ENCODE measurements at places on chromosomes 11 and 22. TPM values are rescaled to one million over a fixed set of nuclear protein-coding genes. Genes with fewer than 3 reads are reported as not detected.

The MS4A3 gene
- 0.61 TPM for polyA plus RNA-seq

The ISX gene
- not detected for polyA plus RNA-seq

The AMOTL1 gene
- 7.0 TPM for polyA plus RNA-seq

The SLC22A8 gene
- not detected for polyA plus RNA-seq

The ADAMTS15 gene
- polyA plus RNA-seq, result 4.3 TPM

The KRTAP5-11 gene
- not detected for polyA plus RNA-seq

The LRRC10B gene
- polyA plus RNA-seq, result 0.76 TPM

The PATE4 gene
- polyA plus RNA-seq, result not detected

The SESN3 gene
- polyA plus RNA-seq, result 3.8 TPM

The SSTR3 gene
- 0.05 TPM for polyA plus RNA-seq

The TNNT3 gene
- polyA plus RNA-seq, result 3.1 TPM

The CYP2R1 gene
- polyA plus RNA-seq, result 31.2 TPM

The VPS37C gene
- 28.4 TPM for polyA plus RNA-seq

The NFAM1 gene
- 0.56 TPM for polyA plus RNA-seq

The OR10D3 gene
- polyA plus RNA-seq, result not detected

The CCDC87 gene
- 0.05 TPM for polyA plus RNA-seq

The MYBPC3 gene
- polyA plus RNA-seq, result 2.1 TPM

The IFITM10 gene
- 1.1 TPM for polyA plus RNA-seq

The OR51M1 gene
- not detected for polyA plus RNA-seq

The E2F8 gene
- 2.7 TPM for polyA plus RNA-seq

The CD3E gene
- 4.5 TPM for polyA plus RNA-seq

The KDM4D gene
- polyA plus RNA-seq, result 0.31 TPM

The KCNE3 gene
- polyA plus RNA-seq, result 5.8 TPM

The CTSW gene
- polyA plus RNA-seq, result 1.6 TPM

The MMP8 gene
- 0.50 TPM for polyA plus RNA-seq

The GLB1L3 gene
- polyA plus RNA-seq, result not detected

The PAX6 gene
- 0.03 TPM for polyA plus RNA-seq

The VPREB1 gene
- not detected for polyA plus RNA-seq

The RRP7A gene
- 20.9 TPM for polyA plus RNA-seq

The CABP4 gene
- 1.7 TPM for polyA plus RNA-seq

The APOL3 gene
- 13.9 TPM for polyA plus RNA-seq

The MMP13 gene
- not detected for polyA plus RNA-seq

The IPO7 gene
- 32.6 TPM for polyA plus RNA-seq

The ZFTA gene
- 4.8 TPM for polyA plus RNA-seq

The CCDC15 gene
- polyA plus RNA-seq, result 0.31 TPM

The C11orf87 gene
- polyA plus RNA-seq, result not detected

The FADS2 gene
- polyA plus RNA-seq, result 3.5 TPM

The TXNRD2 gene
- polyA plus RNA-seq, result 35.1 TPM

The ARRB1 gene
- polyA plus RNA-seq, result 18.0 TPM

The PGA4 gene
- 17,534 TPM for polyA plus RNA-seq

The SLC35F2 gene
- 5.8 TPM for polyA plus RNA-seq

The HINFP gene
- polyA plus RNA-seq, result 10.1 TPM

The TBX10 gene
- not detected for polyA plus RNA-seq

The YPEL1 gene
- polyA plus RNA-seq, result 2.5 TPM

The CBLIF gene
- polyA plus RNA-seq, result 712 TPM

The RAG2 gene
- polyA plus RNA-seq, result not detected

The CYB5R2 gene
- polyA plus RNA-seq, result 10.3 TPM

The GPR83 gene
- 0.05 TPM for polyA plus RNA-seq

The ADM2 gene
- polyA plus RNA-seq, result 1.6 TPM

The DMC1 gene
- 0.46 TPM for polyA plus RNA-seq

The DCUN1D5 gene
- 13.2 TPM for polyA plus RNA-seq

Data from stomach (tissue), 19 donors.